Globus pallidus (tissue), 1 donor: ENCODE measurements at places on chromosomes 5 and 9.

DNA sequence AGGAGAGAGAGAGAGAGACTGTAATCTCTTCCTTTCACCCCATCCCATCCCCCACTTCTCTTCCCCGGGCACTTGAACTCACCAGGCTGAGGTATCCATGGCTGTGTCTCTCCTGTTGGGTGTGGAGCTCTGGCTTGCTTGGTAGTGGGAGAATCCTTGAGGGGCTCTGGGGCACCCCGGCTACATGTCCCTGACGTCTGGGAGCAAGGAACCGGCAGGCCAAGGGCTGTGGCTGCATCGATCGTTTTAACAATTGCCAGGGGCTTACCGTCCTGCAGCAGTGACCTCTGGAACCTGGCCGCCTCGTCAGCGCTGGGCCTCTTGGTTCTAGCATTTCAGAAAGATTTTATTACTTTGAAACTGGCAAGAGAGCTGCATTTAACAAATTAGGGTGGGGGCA lies 30.0 kb downstream of the FGF18 start:
- no peak for DNase-seq

DNA sequence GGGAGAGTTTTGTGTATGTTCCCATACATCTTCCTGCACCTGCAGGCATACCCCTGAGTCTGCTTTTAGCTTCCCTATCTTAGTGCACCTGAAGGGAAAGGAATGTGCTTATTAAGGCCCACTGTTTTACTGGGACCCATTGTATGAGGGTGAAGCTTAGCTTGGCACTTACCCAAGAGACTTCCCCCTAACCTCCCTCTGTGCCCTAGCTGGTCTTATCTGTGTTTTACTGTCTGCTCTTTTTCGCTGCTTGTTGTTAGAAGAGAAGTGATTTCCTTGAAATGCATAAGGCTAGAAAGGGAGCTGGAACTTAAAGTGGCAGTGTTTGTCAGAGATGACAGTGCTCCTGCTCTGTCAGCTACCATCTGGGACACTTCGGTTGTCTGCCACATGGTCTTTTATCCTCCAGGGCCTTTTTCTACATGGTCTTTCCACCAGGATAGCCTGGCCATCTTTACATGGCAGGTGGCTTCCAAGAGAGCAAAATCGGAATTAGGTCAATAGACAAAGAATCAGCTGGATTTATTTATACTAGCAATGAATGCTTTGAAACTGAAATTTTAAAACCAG lies 122.5 kb upstream of the SLC44A1 start:
- no peak for DNase-seq

GRCh38 chr9:114878879-114879564 lies 51.4 kb downstream of the TNFSF8 start:
- DNase-seq, result no peak

GRCh38 chr5:52825826-52826225 lies 38.1 kb downstream of the ITGA1 start:
- DNase-seq, result no peak

GRCh38 chr5:175162036-175162435 lies 281.9 kb downstream of the DRD1 start:
- no peak for DNase-seq

DNA sequence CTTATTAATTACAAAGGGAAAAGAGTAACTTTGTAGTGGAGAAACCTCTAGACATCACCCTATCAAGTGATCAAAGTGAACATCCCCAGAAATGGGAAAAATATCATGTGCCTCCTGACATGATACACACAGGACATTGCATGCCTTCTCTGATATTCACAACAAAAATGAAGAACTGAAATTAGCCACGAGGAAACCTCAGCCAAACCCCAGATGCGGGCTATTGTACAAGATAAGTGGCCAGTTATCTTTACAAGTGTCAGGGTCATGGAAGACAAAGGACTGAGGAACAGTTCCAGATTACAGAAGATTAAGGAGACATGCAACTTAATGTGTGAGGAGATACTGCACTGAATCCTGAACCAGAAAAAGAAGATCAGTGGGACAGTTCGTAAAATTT lies 23.8 kb upstream of the NPM1 start:
- no peak for DNase-seq

- no peak for DNase-seq
Observed at GRCh38 chr5:34597034-34598027, 58.8 kb upstream of the RAI14 start.

- peak; percentile 14 for DNase-seq
Observed at GRCh38 chr9:86707932-86708510, 239.3 kb downstream of the GAS1 start.

DNA sequence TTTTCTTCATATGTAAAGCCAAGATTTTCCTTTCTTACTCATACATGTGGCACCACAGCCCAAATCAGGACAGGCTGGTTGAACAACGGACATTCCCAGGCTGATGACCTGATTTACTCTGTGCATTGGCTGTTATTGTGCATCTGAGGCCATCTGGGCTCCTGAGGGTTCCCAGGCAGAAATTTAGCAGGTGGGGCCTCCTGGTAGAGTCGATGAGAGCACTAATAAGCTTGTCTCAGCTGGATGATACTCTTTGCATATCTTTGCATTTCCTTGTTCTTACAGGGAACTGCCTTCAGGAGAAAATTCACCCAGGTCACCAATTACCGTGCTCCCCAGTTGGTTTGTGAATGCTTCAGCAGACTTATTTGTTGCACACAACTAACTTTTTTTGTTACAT lies 605.1 kb downstream of the ELAVL2 start:
- DNase-seq, result no peak

DNA sequence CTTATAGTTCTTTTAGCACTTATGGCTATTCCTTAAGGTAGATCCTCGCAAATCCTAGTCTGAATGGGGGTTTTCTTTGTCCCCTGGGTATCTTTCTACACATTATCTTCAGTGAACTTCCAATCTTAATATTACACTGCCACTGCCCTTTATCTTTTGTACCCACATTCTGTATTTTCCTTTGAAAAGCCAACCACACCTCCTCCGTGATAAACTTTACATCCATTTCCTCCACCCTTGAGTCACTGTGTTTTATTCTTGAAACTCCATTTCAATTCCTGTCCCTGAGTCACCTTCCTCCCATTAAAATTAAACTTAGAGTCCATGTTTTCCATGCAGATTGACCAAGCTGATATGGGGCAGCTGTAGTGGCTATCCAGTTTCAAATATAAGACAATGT lies 43.2 kb upstream of the RICTOR start:
- no peak for DNase-seq

DNA sequence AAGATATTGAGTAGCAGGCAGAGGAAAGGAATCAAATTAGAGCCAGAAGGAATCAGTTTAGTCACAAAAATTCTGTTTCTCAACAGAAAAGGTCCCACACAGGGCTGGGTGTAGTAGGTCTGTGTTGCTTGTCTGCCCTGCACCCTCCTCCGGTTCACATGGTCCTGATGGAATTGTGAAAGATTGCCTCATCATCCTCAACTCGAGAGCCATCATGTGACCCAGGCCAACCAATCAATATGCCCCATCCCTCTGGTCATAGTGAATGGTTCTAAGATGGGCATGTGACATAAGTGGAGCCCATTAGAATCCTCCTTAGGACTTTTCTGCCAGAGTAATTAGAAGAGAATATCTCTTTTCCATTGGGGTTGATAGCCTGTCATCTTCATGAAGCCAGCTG lies 56.7 kb upstream of the RAD23B start:
- no peak for DNase-seq

DNA sequence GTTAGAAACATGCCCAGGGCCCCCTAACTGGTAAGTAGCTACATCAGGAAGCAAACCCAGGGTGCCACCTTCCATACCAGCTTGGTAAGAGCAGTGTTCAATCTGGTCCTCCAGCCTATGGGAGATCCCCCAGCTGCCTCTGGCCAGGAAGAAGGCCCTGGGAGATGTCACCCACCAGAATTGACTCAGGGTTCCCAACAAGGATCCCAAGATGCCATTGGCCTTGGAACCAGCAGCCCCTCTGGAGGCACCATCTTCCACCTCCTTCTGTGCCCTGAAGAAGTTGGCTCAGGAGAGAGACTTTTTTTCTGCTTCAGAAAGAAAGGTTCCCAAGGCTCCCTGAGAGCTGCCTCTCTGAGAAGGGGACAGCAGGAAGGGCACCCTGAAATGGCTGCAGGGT lies 56.6 kb upstream of the IL17B start:
- DNase-seq, result no peak

GRCh38 chr5:137695651-137696428 lies 40.0 kb downstream of the KLHL3 start:
- peak; percentile 11 for DNase-seq

DNA sequence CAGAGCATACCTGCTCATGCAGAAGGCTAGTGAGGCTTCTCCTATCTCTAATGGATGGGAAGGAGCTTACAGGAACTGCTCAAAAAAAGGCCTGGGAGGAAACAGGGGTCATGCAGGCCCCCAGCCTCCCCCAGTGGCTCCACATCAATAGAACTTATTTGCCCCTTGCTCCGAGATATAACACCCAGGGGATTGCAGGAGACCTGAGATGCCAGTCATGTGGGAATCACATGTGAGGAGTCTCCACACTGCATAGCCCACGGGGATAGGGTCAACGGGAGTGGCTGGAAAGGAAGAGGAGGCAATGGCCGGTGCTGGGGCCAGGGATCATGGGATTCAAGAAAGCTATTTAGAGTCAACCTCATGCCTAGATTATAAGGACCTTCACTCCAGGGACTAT lies 76.2 kb downstream of the NRG2 start:
- no peak for DNase-seq

- no peak for DNase-seq
Observed at GRCh38 chr5:65326922-65327321, 154.8 kb downstream of the ADAMTS6 start.

DNA sequence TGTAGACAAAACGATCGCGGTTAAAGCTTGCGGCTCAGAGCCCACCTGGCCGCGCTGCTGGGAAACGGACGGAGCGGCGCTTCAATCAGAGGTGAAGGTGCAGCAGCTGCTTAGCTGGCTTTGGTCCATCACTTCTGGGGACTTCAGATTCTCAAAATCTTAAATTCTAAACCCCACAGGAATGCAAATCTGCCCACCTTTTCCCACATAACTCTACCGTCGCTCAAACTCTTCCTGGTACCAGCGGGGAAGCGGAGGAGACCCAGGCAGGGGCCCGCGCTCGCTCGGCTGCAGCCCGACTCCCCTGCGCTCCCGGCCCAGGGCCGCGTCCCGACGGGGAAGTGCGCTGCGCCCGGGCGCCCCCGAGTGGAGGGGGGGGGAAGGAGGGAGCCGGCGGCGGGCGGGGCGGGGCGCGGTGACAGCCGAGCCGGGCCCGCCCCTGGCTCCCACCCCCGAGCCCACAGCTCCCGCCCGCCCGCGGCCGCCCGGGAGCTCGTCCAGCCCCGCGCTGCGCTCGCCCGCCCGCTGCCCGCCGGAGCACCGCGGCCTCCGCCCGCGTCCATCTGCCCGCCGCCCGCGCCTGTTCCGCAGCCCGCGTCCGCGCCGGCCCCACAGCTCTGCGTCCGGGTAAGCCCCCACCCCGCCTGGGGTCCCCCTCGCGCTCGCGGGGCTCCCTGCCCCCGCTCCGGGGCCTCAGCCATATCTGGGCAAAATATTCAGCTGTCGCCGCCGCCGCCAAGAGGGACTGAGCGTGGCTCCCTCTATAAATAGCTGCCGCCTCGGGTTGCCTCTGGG lies at the start of gene TMOD1:
TSS of gene TMOD1 (plus strand) at position 490 of the 795 bp plus-strand sequence. CDS start 22,523 bp downstream, outside the sequence.
- DNase-seq, result peak; percentile 81

DNA sequence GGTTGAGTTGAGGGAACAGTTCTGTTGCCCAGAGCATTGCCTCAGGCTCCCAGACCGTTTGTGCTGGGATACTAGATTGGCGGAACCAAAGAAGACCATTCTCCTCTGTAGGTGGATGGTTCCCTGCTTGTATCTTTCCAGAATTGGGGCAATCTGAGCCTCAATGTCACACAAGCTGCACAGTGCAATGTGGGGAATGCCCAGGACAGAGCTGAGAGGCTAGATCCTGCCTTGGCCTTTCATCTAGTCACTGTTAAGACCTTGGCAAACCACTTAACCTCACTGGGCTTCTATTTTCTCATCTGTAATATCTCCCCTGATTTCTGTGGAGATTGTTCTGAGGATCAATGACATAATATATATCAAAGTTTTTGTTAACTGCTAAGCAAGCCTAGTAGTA lies 16.9 kb upstream of the ERAP2 start:
- no peak for DNase-seq

GRCh38 chr9:70060883-70061507 lies 17.3 kb downstream of the MAMDC2 start:
- no peak for DNase-seq

DNA sequence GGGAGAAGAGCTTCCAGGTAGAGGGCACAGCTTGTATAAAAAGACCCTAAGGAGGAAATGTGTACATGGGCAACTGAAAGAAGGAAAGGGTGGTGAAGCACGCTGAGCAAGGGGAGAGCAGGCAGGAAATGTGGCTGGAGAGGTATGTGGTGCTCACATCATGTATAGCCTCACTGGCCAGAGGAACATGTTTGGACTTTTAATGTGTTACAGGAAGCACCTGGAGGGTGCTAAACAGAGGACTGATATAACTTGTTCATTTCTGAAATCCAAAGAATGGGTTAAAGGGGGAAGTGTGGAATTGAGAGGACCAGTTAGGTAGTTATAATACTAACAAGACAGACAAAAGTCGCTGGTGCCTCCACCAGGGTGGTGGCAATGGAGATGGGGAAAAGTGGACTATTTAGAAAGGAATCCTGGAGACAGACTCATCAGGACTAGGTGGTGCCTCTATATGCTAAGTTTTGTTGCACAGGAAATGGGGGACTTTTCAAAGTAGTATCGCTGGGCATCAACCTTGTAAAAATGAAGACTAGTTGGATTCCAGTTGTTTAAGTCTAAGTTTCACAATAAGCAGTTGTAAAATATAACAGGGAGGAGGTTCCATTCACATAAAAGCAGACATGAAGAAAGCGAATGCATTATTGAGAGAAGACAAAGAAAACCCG lies 63.1 kb upstream of the CD180 start:
- no peak for DNase-seq

DNA sequence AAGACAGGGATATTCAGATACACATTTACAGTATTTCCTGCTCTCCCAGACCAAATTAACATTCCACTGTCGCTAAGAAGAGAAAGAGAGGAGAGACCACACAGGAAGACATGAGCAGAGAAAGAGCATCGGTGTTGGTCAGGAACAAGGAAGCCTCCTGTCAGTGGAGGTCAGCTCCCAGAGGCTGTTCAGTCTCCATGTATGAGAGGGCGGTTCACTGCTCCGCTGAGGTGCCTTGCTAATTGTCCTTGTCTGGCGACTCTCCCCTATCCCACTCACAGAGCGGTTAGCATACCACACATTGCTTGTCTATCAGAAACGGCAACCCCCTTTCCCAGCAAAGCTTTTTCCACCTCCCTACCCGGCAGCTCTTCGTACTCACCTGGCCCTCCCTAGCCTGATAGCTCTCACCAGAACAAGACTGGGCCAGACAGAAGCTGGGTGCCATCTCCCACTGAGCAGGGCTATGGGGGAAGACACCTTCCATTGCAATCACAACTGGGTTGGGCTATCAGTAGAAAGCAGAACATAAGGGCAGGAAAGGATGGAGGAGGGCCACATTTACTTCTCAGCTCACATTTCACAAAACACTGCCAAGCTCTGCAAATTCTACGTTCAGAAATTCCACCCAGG lies 58.6 kb upstream of the LMNB1 start:
- no peak for DNase-seq

DNA sequence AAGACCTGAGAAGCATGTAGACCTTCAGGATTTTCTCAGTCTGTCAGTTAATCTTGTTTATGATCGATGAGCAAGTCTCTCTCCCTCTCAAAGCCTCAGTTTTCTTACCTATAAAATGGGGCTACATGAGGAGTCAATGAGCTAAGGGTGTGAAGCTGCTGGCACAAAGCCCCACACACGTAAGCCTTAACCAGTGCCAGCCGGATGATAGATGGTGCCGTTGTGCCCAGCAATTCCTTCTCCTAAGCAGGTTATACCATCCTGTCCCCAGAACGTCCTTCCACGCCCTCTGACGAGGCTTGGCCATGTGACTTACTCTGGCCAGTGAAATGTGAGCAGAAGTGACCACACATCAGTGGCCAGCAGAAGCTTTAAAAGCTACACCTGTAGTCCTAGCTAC lies 179.0 kb downstream of the C9orf50 start:
- DNase-seq, result no peak
